Lower leg skin (tissue), 4 donors: ENCODE measurements at places on chromosomes 4 and X. TPM values are rescaled to one million over a fixed set of nuclear protein-coding genes. Genes with fewer than 3 reads are reported as not detected.

NIPAL1 gene
- total RNA-seq, result 65.2 TPM

SLIT2 gene
- 3.9 TPM for total RNA-seq

CXorf65 gene
- total RNA-seq, result not detected

SLC6A14 gene
- total RNA-seq, result 11.0 TPM

F11 gene
- total RNA-seq, result not detected

ARMCX4 gene
- 4.8 TPM for total RNA-seq

EXOC1L gene
- total RNA-seq, result not detected

MAGEB10 gene
- not detected for total RNA-seq

OPN1MW3 gene
- total RNA-seq, result not detected

PLP1 gene
- 15.7 TPM for total RNA-seq
